NCI-H1417 treated with DMSO at 0.1 percent for 48 hours (cell line): ENCODE measurements at places on chromosomes 6 and 20.

DNA sequence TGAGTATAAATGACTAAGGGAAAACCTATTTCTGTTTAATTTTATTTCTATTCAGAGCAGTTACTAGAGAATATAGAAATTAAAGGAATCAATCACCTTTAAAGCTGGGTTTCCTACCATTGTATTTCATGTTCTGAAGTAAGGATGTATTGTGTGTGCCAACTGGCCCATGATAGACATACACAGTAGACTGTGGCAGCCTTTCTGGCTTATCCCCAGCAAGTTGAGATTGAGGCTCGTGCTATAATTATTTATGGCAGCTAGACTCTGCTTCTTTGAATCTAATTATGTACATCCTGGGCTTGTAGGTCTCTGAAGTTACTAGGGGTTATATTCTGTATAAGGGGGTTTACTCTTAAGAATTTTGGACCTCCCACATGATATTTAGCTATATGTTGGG lies 44.4 kb downstream of the ZNF292 start:
- no peak for DNase-seq

- DNase-seq: no peak
These were observed 26.5 kb downstream of the GTF2H5 start for GRCh38 chr6:158194487-158195280.

DNA sequence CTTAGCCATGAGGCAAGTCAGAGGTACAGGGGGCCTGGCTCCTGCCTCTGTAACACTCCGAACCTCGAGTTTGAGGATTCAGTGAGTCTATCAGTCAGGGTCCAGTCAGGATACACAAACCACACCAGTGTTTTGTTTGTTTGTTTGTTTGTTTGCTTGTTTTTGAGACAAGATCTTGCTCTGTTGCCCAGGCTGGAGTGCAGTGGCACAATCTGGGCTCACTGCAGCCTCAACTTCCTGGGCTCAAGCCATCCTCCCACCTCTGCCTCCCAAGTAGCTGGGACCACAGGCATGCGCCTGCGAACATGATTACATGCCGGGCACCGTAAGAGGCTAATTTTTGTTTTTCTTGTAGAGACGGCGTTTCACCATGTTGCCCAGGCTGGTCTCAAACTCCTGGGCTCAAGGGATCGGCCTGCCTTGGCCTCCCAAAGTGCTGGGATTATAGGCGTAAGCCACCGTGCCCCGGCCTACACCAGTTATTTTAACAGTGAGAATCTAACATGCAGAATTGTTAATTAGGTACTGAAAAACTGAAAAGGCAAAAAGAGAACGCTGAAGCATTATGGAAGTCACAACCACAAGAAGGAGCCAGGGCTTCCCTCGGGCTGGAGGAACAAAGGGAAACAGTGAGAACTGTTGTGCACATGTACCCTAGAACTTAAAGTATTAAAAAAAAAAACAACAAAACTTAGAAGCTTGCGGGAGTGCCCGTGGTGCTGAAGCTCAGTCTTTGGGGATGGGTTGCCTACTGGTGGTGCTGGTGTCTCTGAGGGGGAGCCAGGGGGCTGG lies 40.4 kb downstream of the SRSF3 start:
- no peak for DNase-seq

DNA sequence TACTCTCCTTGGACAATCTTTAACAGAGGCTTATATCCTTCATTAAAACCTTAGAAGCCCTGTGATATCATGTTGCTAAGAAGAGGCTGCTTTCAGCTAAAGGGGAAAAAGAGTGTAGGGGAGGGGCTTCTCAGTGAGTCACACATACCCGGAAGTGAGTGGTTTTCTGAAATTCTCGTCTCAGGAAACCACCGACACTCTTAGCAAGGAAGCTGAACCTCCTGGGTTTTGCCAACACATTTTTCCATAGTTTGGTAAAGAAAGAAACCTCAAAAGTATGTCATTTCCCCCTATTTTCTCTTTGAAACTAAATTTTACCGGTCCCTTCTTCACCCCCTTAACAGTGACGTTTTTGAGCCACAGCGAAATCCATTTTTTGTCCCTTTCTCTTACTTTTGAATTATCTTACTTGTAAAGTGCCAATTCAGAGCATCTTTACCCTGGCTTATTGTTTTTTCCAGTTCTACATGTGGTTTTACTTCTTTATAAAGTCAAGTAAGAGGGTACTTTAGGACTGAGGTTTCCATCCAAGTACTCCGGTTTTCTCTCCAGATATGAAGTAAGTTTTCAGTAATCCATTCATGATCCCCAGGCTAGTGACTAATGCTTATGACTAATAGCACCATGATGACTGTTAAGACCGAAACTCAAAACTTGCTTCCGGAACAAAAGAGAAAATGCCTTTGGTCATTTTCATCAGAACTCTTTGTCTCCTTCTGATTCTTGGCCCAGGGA lies 219.3 kb downstream of the ARHGAP18 start:
- DNase-seq: no peak

DNA sequence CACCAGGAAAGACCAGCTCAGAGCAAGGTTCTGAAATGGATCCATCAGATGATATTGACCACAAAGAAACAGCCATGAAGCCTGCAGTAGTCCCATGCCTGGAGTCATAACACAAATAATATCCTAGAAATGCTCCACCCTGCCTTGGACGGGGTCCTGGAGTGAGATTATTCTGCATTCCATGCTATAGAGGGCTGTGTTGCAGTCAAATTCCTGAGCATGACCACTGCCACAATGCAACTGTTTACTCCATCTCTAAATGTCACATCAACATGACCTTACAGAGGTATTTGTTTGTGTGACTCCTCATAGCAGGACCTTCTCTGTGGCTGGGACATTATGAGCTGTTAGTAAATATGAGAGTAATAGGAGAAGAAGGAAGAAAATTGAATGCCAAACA lies 257.5 kb upstream of the TCF21 start:
- no peak for DNase-seq

DNA sequence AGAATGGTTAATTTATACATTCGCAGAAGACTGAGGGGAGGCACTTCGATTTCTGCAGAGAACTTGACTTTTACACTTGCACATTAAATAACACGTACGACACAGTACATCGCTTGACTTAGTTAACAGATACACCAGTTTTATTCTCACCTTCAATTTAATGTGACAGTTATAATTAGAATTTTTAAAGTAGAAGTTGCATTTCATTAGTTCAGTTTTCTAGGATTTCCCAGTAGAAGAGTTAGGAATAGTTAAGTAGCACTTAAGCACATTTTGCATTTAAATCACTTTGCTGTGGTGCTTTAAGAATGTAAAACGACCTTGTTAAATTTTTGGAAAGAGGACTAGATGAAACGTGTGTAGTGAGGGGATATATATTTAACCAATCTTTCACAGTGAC lies 1.6 kb upstream of the BEND3 start:
- DNase-seq: no peak

DNA sequence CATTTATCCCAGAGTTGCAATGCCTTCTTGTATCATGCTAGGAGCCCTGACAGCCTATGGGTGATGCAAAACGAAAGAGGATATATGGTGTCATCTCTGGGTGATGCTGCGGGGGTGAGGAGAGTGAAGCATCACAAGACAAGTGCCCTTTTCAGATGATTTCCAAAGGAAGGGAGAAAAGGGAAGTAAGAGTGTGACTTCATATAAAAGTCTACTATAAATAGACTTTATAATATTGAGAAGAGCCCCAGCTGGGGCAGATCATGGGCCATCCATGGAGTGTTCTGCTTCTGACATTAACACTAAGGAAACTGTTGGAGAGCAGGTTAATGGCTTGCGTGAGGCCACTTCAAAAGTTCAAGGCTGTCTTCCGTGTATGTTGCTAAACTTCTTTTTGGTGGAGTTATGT lies 4.4 kb downstream of the CD83 start:
- DNase-seq: no peak

DNA sequence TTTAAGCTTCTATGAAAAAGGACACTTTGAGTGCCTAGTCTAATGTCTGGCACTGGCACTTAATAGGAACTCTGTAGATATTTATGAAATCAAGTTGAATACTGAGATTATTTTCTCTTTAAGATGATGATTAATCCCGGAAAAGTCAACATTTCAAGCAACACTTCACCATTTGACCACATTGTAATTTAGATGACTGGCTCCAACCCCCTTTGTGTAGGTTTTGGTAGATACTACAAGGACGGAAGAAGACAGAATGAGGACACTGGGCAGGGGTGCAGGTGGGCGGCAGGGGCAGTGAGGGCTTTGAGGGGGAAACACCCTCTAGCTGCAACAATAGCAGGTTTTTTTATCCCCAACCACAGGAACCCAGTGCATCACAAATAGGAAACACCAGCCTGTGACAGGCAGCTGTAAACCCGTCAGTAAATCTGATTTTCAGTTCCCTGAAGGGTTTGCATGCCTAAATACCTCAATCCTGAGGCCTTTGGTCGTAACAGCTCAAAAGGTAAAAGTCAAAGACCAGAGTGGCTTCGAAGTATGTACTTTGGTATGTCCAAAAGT lies 4.6 kb downstream of the DTNBP1 start:
- DNase-seq: no peak

- DNase-seq: no peak
These were observed 38.4 kb downstream of the LCA5 start for GRCh38 chr6:79498842-79499241.

DNA sequence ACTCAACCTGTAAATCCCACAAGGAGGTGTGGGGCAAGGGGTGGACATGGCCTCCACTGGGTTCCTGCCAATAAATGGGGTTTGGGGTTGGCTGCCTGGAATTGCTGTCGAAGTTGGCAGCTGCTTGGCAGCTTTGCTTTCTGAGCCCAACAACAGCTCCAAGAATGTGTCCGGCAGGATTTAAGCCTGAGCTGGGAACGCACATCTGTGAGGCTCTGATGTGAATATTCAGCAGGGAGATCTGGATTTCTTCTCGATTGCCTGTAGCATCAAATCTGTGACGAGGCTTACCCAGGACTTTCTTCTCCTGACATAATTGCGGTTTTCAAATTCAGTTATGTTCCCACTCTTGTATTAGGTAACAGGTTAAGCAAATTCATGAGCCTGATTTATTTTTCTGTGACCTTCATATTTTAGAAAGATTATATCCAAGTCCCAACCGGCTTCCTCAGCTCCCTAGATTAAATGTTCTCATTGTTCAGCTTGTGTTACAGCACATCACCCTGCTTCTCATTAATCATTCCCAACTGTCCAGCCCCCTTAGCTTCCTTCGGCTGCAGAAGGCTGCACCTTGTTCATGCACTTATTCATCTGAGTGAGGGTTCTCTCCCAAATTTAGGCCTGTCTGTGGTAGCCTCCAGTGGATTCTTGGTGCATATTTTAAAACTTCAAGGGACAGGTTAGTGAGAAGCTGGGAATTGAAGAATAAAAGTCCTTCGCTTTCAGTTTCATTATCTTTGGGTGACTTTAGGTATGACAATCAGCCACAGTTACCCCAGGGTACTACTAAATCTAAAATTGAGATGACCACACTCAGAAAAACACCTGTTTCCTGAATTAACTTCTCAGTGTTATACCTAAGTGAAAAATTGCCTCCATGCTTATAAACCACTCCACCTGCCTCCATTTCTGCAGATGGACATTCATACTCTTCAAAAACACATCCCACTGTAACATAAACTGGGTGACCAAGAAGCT lies 310.0 kb downstream of the ESR1 start:
- DNase-seq: no peak

DNA sequence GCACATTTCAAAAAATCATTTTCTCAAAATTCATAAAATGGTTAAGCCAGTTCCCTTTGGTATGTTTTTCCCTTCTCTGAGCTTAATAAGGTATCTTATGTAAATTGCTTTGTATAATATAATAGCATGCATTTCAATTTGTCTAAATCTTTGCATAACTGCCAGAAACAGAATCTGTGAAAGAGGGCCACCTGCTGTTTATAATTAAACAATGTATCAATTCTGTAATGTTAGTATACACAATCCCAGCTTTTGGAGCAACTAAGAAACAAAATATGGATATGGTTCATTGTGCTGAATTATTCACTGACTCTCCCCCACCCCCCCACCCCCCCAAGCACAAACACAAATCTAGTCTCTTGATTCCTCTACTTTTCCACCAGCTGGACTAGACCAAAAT lies 54.8 kb downstream of the GPX5 start:
- DNase-seq: no peak

DNA sequence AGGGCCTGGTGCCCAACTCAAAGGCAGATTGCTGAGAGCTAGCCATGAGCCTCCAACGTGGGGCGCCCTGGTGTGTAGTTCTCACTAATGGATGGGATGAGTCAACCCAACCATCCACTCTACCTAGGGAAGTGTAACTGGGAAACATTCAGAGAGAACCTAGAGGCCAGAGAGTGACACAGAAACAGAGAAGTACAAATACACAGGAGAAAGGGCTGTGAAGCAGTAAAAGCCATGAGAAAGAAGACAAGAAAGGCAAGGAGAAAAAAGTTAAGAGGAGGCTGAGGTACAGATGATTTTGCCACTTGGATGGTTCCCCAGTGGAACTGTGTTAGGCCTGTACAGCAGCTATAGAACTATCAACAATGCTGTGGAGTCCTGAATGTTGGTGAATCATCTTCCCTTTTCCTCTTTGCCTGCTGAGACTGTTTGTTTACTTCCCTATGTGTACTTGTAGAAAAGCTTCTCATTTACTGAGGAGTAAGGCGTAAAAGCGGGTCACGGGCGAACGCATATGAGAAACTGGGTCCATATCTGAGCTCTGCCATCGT lies 39.0 kb downstream of the MAN1A1 start:
- no peak for DNase-seq

DNA sequence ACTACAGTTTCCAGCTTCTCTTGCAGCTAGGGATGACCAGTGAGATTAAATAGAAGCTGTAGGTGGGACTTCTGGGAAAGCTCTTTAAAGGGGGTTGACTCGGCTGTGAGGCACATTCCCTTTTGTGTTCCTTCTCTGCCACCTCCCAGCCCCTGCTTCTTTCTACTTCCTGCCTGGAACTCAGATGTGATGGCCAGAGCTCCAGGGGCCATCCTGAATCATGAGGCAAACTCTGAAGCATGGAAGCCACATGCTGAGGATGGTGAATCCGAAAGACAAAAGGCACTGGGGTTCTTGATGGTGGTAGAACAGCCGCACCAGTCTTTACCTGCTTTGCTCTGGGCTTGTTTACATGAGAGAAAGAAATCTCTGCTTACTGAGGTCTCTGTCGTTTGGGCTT lies 9.1 kb downstream of the CEBPB start:
- no peak for DNase-seq

- no peak for DNase-seq
These were observed 2.4 kb upstream of the TAF8 start for GRCh38 chr6:42047790-42048405.

- DNase-seq: no peak
These were observed 536 bp upstream of the RAET1G start for GRCh38 chr6:149923327-149923986.

GRCh38 chr6:117481926-117482239 lies 591 bp upstream of the DCBLD1 start:
- no peak for DNase-seq

- DNase-seq: no peak
These were observed 103.2 kb upstream of the SUPT3H start for GRCh38 chr6:45480752-45481415.

DNA sequence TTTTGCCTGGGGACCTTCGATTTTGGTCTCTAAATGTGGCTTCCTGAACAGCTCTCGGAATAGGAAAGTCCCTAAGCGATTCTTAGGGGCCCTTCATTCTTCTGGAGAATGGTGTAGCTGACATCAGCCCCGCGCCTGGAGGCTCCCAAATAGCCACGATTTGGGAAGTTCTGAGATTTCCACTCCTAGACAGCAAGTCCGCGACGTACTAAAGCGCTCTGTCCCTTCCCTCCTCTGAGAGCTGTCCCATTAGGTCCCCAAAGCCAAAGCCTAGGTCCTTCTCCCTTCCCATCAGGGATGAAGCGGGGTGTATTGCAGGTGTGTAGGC lies 756 bp downstream of the MOXD1 start:
- DNase-seq: no peak

GRCh38 chr6:166419717-166420116 lies 37.0 kb upstream of the MPC1 start:
- no peak for DNase-seq
